Right cardiac atrium (tissue), 5 donors: ENCODE measurements at places on chromosomes 3 and 15. TPM values are rescaled to one million over a fixed set of nuclear protein-coding genes. Genes with fewer than 3 reads are reported as not detected.
A peak's percentile ranks its signal among the peaks of the same experiment; 100 is the strongest.

Gene SCN11A
- polyA plus RNA-seq, result not detected

Gene NANOGP8
- polyA plus RNA-seq, result 0.09 TPM

Gene LRRC2
- 9.9 TPM for polyA plus RNA-seq

Gene GOLGA6L7
- polyA plus RNA-seq, result not detected

DNA sequence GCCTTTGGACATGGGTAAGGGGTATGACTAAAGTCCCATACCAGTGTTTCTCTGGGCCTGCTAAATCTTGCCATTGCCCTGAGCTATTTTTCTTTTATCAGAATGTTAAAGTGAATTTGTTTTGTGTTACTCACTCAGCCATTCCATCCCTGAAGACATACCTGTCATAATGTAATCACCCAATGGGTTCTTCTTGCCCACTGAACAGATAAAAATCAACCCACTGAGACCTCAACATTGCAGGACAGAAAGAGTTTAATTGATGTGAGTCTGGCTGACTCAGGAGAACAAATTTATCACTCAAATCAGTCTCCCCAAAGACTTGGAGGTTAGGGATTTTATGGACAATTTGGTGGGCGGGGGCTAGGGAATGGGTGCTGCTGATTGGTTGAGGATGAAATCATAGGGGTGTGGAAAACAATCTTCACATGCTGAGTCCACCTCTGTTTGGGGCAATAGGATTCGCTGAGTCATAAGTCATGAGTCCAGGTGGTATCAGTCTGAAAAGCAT, 47.4 kb downstream of the ILDR1 start:
- no peak for DNase-seq

DNA sequence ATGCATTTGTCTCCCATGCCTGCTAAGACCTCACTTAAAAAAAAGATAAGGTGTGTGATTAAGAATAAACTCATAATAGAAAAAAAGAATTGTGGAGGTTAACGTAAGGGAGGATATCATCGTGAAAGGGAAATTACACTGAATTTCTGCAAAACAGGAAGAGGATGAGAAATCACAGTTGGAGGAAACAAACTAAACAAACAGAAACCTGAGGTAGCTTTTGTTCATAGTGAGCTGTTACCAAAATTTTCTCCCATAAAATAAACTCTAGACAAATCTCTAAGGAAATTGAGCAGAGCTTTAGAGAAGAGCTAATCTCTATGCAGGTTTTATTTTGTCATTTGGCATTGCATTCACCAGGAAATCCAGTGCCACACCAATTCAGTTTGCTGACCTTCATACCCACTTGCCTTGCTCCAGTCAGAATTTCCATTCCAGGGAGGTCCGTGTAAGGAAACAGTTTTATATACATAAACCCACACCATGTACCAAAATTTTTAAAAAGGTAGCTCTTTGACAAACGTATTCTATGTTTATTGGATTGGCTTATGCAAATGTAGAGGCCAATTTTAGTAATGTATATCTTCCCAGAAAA, 231.2 kb downstream of the MBNL1 start:
- no peak for DNase-seq

- peak; percentile 90 for DNase-seq
Measured at GRCh38 chr15:65832549-65833364, 36.5 kb upstream of the RAB11A start.

DNA sequence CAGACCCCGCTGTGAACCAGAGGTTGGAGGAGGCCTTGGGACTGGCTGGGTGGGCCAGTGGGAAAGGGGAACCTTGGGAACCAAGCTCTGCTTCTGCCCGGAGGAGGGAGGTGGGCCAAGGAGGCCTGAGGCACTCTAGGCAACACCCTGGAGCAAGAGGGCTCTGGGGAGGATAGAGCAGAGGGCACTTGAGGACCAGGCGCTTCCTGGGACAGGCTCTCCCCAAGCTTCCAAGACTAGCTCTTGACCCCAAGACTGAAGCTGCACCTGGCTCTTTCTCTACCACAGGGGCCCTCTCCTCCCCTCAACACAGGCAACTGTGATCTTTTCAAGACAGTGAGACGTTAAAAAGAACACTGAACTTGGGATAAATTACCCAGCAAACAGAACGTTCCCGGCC, 20.3 kb downstream of the TKT start:
- peak; percentile 16 for DNase-seq

DNA sequence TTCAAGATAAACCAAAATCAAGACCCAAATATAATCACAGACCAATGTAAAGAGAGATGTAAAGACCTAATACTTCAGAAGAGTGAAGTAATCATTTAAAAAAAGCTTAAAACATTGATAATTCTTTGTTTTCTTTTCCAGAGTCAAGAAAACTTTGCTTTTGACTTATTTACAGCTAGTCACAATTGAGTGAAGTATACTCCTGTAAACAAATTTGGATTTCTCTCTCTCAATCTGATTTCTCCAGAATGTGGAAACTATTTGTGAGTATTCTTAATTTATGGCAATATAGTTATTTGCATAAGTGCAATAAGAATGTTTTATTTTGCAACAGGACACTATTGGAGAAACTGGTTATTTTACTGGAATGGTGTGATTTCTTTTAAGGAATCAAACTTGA, 43.7 kb upstream of the ZBTB20 start:
- no peak for DNase-seq

DNA sequence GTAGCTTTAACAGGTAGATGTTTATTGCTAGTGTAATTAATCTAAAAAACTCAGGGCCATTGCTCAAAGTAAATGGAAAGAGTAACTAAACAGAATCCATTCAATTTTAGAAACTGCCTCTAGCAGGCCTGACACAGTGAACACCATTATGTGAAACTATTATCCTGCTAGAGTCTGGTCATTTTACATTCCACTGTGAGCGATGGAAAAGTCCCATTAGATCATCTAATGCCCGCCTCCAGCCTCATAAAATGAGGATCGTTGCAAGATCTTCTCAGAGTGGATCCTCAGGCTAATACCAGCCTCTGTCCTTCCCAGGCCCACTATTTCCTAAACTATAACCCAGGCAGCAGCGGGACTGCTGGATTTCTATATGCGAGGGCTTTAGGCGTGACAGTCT, 107.7 kb downstream of the WDR76 start:
- DNase-seq, result no peak

- DNase-seq, result no peak
Measured at GRCh38 chr3:20648294-20648693, 462.3 kb upstream of the SGO1 start.

- DNase-seq, result no peak
Measured at GRCh38 chr3:114672692-114673447, 379.0 kb downstream of the TIGIT start.

GRCh38 chr15:68403161-68403941, 28.6 kb downstream of the ITGA11 start:
- no peak for DNase-seq

DNA sequence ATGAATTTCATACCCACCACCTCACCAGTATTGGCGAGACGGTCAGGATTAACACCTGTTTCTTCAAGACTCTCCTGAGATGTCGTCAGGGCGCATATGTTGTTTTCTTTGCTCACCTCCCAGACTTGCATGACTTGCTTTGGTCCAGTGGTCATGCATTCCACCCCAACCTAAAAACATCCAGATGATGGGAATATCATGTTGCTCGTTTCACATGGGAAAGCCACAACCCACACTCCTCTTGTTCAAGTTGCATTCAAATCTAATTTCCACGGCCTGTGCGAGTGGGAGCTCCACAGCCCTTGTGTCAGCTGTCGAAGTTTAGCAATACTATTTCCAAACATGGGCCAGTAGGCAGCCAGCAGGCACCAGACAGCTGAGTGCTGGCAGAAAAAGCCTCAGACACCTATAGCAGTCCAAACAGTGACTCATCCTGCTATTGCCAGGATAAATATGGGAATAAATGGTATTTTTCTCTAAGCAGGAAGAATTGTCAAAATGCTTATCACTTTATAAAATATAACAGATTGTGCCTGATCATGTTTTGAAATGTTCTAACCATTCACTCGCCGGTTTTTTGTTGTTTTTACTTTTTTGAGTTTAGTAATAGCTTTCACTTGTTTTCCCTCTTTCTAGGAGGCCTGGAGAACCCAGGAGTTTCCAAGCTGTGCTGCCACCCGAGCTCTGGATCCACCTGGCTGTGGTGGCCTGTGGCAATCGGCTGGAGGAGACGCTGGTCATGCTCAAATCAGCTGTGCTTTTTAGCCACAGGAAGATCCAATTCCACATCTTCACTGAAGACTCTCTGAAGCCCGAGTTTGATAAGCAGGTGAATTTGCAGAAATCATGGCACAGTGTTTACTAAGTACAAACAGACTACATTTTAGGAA, 20.1 kb downstream of the GXYLT2 start:
- DNase-seq, result peak; percentile 70

DNA sequence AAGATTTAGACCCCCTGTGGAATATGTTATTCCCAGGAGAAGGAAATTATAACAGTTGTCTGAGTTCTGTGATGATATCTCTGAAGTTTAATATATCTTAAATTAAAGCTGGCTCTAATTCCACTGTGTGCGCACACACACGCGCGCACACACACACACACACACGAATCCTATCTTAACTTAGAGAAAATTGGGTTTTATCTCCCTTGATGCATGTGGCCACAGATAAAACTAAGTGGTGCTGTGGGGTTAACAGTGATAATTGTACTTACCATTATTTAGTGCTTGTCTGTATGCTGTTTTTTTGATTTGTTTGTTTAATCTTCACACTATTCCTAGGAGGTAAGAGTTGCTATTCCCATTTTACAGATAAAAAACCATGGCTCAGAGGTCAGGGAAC, 7.4 kb downstream of the EEFSEC start:
- no peak for DNase-seq

GRCh38 chr3:188900421-188900951, 271.3 kb upstream of the TPRG1 start:
- DNase-seq, result no peak
